Brain microvascular endothelial cell (primary cell): ENCODE measurements at places on chromosomes 11 and 22.

DNA sequence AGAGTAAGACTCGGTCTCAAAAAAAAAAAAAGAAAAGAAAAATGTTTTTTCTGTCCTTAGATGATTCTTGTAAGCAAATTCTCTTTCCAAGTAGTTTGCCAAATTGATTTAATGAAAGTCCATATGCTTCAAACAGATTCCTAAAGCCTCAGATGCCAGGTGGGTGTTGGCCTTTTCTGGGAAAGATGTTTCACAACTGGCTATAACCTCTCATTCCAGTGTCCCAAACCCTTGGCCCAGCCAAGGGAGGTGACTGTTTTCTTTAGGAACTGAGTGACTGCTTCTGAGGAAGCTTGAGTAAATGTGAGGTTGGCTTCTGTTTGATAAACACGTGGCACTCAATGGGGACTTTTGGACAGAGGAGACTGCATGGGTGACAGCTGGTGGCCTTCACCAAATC lies 27.5 kb downstream of the MMP27 start:
- no peak for DNase-seq

- no peak for DNase-seq
Observed at GRCh38 chr11:116096272-116096995, 592.2 kb upstream of the CADM1 start.

- DNase-seq = no peak
Observed at GRCh38 chr11:19201737-19202605, at the start of gene CSRP3. Gene CSRP3, minus strand, starts transcription at chr11:19201983. Its CDS starts 9,535 bp downstream, at chr11:19192448.

GRCh38 chr11:31818425-31818755 lies 7.3 kb upstream of the PAX6 start:
- no peak for DNase-seq

GRCh38 chr11:57761301-57762234 lies at the start of gene CTNND1:
Gene CTNND1, plus strand, starts transcription at chr11:57761802. Its CDS starts 29,677 bp downstream, at chr11:57791479.
- DNase-seq = peak; percentile 96

DNA sequence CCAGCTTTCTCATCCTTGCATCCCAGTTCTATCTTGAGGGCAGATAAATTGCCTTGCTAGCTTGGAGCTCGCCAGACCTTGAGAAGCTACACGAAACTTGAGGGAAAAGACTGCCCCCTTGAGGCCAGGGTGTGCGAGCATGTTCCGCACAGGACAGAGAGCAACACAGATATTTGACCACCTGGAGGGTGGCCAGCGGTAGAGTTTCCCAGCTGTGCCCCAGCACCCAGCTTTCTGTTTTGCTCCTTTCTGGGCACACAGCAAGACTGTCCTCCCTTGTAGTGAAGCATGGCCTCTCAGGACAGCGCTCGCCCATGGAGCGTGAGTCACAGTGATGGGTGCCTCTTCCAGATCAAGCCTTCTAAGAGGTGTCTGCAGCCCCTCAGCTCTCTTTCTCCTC lies 23.5 kb downstream of the SPATA19 start:
- DNase-seq = no peak

GRCh38 chr22:17120711-17121232 lies 388 bp downstream of the TMEM121B start:
- DNase-seq = no peak

DNA sequence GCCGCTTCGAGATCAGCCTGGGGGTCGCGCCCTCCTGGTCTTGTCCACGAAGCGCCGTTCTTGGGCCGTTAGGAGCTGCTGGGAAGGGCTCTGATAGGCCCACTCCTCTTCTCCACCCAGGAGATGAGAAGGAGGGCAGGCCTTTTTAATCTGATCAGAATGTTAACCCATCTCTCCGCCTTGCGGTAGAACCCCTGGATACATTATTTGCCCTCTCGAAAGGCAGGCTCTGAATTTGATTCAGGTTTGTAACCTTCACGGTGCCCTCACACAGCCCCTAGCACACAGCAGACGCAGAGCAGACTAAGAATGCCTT lies at the start of gene CCDC83:
Gene CCDC83, plus strand, starts transcription at position 43 of the 316 bp plus-strand sequence. CDS start 9,741 bp downstream, outside the sequence.
- DNase-seq = no peak

GRCh38 chr22:39081016-39081415 lies 3.9 kb downstream of the APOBEC3G start:
- DNase-seq = no peak

DNA sequence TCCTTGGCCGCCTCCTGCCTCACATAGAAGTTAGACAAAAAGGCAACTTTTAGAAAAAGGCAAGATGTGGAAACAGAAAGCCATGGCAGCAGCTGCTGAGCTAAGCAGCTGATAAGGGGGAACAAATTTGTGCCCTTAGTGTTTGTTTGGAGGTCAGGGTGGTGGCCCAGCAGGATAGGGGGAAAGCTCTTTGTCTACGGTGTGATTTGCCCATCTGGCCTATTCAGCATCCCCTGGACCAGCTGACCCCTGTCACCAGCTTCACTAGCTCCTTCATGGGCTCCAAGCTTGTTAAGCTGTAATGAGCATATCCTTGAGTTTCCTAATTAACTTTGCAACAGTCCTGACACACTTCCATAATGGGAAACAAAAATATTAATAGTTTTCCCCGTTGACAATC lies 5.9 kb upstream of the ME3 start:
- DNase-seq = no peak

GRCh38 chr11:83070731-83071566 lies 748 bp downstream of the RAB30 start:
- no peak for DNase-seq

GRCh38 chr22:49468487-49469198 lies 359.0 kb downstream of the BRD1 start:
- DNase-seq = no peak
